Stimulated activated CD8-positive, alpha-beta memory T cell treated with anti-CD3 and anti-CD28 coated beads, Interleukin-15, amount 100 ng/mL, for 48 hours (primary cell): ENCODE measurements at places on chromosomes 3 and 15.

GRCh38 chr15:78800806-78801205, 10.5 kb downstream of the ADAMTS7 start:
- DNase-seq, result no peak

GRCh38 chr15:66356077-66356358, 467 bp downstream of the TIPIN start:
- DNase-seq, result no peak

DNA sequence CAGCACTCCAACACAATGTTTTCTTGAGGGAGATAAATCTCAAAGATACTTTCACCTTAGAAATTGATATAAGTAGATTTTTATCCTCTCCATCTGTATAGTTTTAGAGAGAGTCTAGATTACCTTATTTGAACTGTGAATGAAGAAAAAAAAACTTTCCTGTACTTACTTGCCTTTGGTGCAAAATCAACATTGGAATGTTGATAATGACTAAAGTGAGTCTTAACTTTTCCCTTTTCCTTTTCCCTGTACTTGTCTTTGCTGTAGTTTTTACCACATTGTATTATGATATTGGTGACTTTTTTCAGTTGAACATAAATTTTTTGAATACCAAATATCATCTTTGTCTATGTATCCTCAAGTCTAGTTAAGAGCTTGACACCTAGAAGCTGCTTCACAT, 6.7 kb downstream of the ALCAM start:
- DNase-seq, result no peak

- no peak for DNase-seq
Observed at GRCh38 chr3:190180268-190180667, 59.6 kb upstream of the P3H2 start.

DNA sequence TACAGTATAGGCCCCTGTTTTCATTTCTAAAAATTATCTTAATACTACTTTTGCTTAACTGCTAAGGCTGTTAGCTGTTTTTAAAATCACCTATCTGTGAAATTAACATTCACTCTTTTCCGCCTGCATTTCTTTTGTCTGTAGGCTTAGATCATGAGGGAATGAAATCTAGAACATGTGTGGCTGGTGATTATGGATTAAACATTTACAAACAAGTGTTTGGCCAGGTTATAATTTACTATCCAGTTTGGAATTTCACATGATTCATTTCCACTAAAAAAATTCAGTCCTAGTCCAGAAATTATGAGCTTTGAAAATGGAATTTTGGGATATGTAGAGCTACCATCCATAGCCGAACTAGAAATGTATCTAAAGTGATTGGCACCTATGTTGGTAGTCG, 39.1 kb downstream of the GOLM2 start:
- no peak for DNase-seq

DNA sequence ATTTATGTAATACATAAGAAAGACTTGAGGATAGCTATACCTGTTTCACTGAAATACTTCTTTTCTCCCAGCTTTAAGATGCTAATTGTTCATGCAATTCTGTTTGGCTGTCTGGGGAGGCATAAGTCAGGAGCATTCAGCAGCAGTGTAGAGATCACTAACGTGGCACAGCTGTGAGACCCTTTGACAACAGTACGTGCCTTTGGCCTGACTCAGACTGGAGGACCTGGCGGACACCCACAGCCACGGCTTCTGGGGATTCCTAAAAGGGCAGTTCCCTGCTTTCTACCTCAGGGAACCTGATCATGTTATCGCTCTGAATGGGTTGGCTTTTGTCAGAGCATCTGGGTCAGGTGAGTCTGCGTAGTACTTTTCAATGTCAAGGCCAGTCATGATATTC, 295.0 kb upstream of the ICE2 start:
- no peak for DNase-seq

- DNase-seq, result no peak
Observed at GRCh38 chr15:96849271-96849900, 518.9 kb downstream of the NR2F2 start.

GRCh38 chr15:73021139-73021621, 31.1 kb upstream of the NEO1 start:
- DNase-seq, result no peak

DNA sequence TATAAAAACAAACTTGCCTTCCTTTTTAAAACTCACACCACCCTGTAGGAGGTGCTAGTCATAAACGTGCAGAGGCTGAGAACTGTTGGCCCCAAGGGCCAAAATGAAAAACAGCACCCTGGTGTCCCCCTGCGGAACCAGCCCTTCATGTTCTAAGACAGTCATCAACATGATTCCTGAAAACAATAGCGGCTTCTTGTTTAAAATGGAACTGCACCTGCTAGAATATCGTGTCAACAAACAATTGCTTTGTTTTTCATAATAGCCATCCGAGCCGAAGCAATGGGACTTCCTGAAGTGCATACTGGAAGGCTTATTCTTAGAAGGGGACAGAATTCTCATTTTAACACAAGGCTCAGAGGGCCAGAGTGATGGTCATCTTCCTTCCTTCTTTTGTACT, 43.7 kb downstream of the MECOM start:
- DNase-seq, result no peak

DNA sequence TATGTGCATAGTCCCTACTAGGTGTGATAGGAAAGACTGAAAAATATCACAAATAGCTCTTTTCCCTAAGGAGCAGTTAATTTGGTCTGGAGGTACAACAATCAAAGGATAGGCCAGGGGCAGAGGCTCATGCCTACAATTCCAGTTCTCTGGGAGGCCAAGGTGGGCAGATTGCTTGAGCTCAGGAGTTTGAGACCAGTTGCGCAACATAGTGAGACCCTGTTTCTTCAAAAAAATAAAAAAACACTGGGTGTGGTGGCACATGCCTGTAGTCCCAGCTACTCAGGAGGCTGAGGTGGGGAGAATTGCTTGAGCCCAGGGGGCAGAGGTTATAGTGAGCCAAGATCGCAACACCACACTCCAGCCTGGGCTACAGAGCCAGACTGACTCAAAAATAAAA, 30.2 kb upstream of the BHLHE40 start:
- no peak for DNase-seq

GRCh38 chr3:55750525-55750924, 263.4 kb upstream of the WNT5A start:
- no peak for DNase-seq

DNA sequence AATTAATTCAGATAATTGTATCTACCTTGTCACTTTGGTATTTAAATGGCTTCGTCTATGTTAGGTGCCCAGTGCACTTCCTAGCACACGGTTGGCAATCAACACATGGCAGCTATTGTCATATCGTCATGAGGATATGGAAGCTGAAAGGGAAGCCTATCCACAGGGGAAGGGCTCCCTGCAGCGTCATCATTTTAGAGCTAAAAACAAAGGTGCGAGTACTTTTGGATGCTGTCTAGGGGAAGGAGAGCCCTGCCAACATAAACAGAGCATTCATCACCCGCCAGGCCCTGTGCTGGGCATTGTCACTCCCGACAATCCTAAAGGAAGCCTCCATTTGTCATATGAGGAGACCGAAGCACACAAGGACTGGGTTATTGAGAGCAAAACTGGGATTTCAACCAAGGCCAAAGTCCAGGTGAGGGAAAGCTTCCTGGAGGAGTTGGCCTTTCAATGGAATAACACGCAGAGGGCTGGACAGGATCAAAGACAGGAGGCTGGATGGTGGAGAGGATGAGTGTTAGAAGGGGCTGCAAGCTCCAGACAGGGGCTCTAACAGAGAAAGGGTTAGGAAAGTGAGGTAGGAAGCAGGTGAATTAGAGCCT, 8.0 kb upstream of the PARL start:
- no peak for DNase-seq

DNA sequence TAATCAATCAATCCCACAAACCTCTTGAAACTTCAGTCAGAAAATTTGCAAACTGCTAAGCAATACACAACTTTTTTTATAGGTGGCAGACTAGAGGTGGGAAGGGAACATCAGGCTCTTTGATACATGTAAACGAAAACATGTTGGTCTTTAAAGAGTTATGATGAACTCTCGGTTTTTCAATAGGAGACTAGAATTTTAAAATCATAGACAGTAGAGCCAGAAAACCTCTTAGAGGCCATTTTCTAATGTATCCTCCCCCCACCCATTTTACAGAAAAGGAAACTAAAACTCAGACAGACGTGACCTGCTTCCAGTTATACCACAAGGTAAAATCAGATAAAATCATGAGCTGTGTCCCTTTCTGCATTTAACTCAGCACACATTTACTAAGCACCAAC, 179.1 kb upstream of the LPP start:
- no peak for DNase-seq

DNA sequence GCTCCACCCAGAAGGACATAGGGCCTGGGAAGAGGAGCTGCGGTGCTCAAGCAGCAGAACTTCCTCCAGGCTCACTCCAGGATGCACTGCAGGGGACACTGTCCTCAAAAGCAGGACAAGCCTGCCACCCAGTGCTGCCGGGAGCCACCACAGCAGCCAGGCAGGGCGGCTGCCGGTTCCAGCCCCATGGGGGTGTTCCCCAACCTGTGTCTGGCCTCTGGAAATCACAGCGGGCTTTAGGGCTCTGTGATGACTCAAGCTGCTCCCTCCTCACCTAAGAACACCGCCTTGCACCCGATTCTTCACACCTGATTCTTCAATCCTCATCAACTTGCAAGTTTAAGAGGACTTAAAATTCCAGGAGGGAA, 71.9 kb upstream of the SLC6A11 start:
- no peak for DNase-seq

GRCh38 chr3:187900993-187901755, 155.9 kb upstream of the BCL6 start:
- no peak for DNase-seq

DNA sequence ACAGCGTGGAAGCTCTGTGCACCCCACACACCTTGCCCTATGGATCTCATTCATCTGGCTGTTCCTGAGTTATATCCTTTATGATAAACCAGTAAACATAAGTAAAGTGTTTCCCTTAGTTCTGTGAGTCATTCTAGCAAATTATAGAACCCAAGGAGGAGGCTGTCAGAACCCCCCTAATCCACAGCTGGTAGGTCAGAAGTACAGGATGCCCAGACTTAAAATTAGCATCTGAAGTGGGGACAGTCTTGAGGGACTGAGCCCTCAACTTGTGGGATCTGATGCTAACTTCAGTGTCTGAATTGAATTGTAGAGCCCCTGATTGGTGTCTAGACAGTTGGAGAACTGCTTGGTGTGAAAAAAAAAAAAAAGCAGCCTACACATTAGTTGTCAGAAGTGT, 75.1 kb downstream of the B3GNT5 start:
- no peak for DNase-seq

GRCh38 chr3:195180490-195181112, 90.4 kb downstream of the XXYLT1 start:
- no peak for DNase-seq

- DNase-seq, result no peak
Observed at GRCh38 chr3:187794731-187795130, 49.5 kb upstream of the BCL6 start.

- no peak for DNase-seq
Observed at GRCh38 chr15:80404057-80404760, at the start of gene ARNT2. Gene ARNT2, plus strand, starts transcription at chr15:80404382. Its CDS starts 134 bp downstream, at chr15:80404516.

DNA sequence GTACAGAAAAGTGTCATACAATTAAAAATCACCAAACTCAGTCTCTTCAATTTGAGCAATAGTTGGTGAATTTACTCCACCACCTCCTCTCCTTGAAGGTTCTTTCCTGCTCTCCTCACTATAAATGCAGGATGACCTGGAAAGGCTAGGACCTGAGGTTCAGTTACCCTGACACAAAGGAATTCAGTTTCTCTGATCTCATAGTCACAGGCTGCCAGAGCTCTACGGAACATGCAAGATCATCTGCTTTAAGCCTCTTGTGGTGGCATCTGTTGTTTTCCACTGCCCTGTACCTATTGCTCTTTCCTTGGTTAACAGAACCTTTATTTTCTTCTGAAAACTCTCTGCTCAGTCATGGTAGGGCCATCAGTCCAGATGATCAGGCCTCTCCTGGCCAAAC, 4.9 kb upstream of the TP63 start:
- no peak for DNase-seq

DNA sequence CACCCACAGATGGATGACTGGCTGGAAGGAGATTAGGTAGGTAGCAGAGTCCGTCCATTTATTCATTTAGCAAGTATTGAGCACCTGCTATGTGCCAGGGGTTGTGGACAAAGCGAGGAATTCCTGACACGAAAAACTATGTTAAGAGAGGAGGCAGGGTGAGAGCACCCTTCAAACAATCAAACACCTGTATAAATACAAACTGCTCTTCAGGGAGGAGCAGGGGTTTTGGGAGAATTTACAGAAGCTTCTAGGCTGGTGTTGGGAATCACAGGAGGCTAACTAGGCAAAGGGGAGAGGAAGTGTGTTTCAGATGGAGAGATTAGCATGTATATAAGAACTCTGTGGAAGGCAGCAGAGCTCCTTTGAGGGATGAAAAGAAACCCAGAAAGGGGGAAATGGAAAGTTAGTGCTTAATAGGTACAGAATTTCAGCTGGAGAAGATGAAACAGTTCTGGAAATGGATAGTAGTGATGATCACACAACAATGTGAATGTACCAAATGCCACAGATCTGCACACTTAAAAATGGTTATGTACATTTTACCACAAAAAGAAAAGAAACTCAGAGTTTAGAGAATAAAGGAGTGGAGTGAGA, 805 bp upstream of the SEC22C start:
- DNase-seq, result no peak

GRCh38 chr3:150091626-150092025, 120.9 kb upstream of the PFN2 start:
- DNase-seq, result no peak

GRCh38 chr3:45715945-45716344, 26.7 kb downstream of the SACM1L start:
- DNase-seq, result no peak

- no peak for DNase-seq
Observed at GRCh38 chr3:86987421-86987715, 3.6 kb downstream of the VGLL3 start.

- DNase-seq, result no peak
Observed at GRCh38 chr3:105704726-105705410, 163.9 kb downstream of the CBLB start.

GRCh38 chr15:77112838-77113504, 42.1 kb upstream of the TSPAN3 start:
- DNase-seq, result no peak

DNA sequence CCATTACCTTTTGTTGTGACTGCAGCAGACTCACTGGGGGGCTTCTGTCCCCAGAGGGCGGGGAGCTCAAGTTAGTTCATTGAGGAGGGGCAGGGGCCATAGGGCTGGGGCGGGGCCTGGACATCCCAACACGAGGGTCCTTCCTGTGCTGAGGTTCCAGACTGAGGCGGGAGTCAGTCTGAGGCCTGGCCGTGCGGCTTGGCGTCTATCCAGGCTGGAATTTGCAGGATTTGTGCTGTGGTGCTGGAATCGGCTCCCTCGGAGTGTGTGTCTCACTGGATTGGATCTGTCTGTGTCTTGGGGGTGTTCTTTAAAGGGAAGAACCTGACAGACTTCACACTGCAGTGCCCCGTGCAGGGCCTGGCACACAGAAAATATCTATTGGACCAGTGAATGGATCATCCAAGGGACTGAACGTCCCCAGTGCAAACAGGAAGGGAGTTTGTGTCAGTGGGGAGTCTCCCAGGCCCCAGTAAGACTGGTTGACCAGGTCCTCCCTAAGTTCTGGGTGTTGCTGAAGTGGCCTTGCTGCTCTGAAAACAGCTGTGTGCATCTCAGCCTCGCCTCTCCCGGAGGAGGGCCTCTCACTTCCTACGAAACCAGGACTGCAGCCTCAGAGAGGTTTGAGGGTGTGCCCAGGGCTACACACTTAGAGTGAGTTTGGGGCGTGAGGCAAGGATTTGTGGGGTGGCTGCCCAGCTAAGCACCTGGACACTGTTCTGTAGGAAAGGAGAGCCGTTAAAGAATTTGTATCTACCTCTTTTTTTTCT, 26.1 kb downstream of the GOLGA6L2 start:
- no peak for DNase-seq
